ENCODE measurements at places on chromosomes 5 and 9.

DNA sequence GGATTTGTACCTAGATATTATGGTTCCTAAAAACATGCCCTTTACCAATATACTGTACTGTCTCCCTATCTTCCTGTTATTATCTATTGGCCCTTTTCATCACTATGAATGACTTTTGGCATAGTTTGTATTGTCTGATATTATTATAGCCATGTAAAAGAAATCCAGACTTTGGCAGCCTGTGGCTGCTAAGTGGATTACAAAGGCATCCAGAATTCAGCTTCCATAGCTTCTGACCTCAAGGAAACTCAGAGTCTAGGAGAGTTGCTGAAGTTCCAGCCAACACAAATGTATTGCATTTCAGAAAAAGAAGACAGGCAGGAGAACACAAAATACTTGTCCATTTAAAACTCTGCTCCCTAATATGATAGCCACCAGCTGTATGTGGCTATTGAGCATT lies 319.2 kb upstream of the MPDZ start:
- no peak for DNase-seq

DNA sequence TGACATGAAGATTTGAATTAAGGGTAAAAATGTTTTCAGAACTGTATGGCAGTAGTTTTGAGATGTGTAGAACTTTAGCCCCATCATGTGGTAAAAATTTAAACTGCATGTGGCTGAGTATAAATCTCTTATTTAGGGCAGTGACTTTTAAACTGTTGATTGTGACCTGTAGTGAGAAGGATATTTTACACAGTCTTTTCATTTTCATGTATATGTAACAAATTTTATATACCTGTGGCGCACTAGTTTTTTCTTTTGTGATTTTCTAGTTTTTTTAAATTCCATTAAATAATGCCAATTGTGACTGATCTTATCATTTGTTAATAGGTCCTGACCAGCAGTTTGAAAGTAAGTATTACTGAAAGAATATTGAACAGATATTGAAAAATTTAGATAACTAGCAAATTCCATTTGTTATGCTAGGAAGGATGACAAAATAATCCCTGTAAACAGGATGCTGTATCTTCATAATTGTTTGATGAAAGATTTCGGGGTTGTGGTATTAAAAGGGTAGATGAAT lies 47.2 kb downstream of the GPBP1 start:
- DNase-seq: peak; percentile 75

GRCh38 chr5:111680737-111681413 lies 76.1 kb downstream of the NREP start:
- peak; percentile 60 for DNase-seq

GRCh38 chr9:31323726-31324444 lies 1060.6 kb upstream of the ACO1 start:
- DNase-seq: no peak

DNA sequence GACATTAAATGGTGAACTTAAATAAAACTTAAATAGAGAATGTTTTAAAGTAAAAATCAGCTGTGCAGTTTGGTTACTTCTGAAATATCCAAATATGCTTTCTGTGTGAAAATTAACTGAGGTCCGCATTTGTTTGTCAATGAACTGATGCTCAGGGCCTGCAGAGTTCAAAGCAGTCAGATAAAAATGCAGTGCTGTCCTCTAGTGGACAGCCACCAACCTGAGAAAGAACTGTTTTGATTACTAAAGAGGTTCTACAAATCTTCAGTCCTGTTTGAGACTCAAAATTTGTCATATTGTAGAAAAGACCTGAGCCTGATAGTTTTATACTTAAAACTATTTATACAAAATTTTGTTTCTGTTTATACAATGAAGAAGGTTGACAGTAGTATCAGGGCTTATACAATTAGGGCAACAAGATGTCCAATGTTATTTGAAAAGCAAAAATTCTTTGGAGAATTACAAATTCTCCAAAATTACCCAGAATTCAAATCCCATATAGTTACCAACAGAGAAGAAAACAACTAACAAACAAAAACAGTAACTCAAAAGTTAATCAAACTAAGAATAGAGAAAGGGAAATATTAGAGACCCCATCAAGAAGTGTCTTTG lies 232.3 kb upstream of the TBCA start:
- peak; percentile 50 for DNase-seq

GRCh38 chr9:124442379-124442778 lies 7.9 kb upstream of the ADGRD2 start:
- no peak for DNase-seq

GRCh38 chr9:12640866-12641636 lies 52.1 kb upstream of the TYRP1 start:
- DNase-seq: no peak

DNA sequence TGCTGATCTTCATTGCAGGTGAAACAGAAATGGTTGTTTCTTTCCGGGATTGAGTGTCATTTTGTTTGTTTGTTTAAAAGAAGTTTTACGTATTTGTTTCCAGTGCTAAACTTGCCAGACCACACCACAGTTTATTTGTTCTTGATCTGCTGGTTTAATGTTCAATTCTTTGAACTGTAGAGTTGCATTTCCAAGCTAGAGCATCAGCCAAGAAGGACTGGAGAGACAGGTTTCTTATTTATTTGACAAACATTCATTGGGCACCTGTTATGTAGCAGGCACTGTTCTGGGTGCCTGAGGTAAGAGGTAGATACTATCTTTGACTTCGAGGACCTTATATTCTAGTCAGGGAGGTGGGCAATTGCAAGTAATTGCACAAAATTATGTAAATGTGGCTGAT lies 45.0 kb downstream of the MCCC2 start:
- no peak for DNase-seq

DNA sequence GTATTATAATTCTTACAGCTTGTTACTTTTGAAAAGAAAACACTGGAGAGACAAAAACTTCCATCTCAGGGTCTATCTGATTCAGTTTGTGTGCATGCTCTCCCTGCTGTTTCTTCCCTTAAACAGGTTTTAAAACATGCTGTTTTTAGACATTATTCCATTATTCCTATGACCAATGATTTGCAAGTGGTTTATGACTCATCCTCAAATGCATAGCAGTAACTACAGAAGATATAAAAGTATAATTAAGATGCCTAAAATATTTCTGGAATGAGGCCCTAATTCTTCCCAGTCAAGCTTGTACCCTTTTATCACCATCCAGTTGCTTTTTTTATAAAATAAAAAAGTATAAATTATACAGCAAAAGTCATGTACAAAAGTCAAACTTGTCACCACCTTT lies 3.7 kb downstream of the DTWD2 start:
- peak; percentile 24 for DNase-seq

- no peak for DNase-seq
Observed at GRCh38 chr9:130352586-130353285, 87.2 kb downstream of the HMCN2 start.

- no peak for DNase-seq
Observed at GRCh38 chr9:130662099-130662969, 2.1 kb upstream of the PRDM12 start.

DNA sequence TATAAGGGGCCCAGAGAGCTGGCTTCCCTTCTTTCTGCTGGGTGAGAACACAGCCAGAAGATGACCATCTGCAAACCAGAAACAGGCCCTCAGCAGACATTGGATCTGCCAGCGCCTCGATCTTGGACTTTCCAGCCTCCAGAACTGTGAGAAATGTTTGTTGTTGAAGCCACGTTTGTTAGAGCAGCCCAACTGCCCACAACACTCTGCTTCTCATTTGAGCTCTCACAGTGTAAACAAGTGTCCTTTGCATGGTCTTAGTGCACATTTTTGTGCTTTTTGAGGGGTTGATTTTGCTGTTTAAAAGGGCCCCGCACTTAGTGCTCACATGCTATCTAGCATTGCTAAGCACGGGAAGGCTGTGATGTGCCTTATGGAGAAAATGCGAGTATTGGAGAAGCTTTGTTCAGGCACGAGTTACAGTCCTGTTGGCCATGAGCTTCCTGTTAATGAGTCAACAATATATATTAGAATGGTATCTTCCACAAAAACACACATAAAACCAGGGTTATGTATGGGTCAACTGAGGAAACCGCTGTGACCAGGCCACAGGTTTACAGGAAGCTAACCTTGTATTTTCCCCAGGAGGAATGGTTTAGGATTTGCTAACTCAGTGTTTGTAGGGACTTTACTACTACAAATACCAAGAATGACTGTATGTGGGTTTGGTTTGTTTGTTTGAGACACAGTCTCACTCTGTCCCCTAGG lies 11.9 kb downstream of the CMBL start:
- DNase-seq: no peak

DNA sequence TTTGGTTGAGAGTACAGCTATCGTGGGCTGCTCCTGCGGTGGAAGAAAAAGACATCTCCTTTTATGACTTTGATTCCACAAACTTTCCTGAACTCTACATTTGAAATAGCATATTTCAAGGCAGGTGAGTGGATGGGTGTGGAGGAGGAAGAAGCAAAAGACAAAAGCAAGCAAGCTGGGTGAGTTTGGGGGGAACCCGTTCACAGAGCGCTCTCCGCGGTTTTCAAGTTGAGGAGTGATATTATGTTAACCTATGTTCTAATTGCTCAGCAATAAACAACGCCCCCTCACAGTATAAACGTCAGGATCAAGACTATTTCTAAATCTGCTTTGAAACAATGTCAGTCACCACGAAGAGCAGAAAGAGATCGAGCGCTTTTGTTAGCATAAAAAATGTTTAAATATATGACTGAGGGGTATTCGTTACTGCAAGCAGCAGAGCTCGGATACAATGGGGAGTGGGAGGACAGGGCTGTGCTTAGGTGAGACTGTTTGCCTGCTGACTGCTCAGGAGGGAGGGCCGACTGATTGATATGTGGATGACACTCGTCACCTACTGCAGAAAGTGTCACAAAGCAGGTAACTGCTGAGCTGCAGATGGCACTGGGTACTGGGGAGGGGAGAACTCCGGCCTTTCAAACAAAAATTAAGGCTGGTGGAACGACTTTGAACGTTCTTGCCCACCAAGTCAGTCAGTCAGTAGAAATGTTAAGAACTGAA lies 236.5 kb downstream of the DRD1 start:
- DNase-seq: no peak

DNA sequence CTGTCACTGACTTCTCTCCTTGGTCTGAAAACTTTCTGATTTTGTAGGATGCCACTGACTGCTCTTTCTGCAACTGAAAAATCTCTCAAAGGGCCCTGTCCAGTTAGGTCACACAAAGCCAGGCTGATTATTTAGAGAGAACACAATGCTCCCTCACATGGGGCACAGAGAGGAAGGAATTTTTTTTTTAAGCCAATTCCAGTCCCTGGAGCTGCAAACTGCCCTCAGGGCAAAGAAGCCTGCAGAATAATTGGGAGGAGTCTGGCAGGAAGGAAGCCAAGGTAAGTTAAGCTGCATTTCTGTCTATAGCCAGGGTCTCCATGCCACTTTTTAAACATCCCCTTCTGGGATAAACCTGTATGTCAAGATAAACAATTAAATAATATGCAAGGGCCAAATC lies 305.5 kb downstream of the ZSWIM6 start:
- DNase-seq: no peak

DNA sequence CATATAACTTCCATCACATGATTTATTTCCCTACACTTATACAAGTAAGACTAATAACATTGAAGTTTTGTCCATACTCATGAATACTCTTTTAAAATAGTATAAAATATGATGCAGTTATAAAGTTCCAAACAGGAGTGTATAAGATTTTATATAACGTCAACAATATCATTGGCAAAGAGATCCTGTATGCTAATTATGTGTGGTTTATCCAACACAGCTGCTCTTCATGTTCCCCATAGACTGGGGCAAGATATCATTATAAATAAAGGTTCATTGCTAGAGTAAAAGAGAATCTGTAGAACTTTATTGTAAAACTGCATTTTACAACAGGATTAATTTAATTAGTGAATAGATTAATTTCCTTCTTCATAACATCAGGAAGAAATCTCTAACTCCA lies 16.9 kb downstream of the CDH9 start:
- DNase-seq: no peak

DNA sequence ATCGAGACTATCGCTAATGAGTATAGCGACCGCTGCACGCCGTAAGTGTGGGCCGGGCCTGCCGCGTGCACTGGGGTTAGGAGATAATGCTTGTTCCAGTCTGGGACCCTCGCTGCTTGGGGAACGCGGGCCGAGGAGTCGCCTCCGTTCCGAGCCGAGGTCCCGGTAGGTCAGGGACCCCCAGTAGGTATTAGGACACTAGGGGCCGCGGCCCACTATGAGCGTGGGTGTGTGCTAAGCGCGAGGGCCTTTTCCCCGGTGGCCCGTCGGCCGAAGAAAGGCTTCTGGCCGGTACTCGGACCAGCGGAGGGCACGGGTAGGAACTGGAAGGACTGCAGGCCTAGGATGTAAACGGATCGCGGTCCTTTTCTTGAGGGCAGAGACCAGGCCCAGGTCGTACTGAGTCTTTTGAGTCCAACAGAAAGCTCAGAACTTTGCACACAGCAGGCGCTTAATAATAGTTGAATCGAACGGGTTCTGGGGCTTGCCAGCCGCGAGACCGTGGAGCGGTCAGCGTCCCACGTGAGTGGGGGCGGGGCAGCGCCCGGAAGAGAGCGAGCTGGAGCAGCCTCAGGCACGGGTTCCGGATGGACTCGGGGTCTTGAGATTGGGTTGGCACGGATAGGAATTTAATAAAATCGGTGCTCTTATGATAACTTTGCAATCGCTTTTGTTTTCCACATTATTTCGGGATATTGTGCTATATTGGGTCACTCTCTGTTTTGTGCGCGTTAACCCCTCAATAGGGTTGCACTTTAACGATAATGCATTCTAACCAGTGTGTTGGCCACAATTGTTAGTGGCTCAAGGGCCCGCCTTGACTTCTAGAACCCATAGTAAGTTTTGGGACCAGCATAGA lies 733 bp downstream of the HSPA4 start:
- peak; percentile 92 for DNase-seq

- DNase-seq: no peak
Observed at GRCh38 chr5:179954434-179954833, 46.7 kb upstream of the TBC1D9B start.

- no peak for DNase-seq
Observed at GRCh38 chr9:16516891-16517290, 353.6 kb downstream of the BNC2 start.

DNA sequence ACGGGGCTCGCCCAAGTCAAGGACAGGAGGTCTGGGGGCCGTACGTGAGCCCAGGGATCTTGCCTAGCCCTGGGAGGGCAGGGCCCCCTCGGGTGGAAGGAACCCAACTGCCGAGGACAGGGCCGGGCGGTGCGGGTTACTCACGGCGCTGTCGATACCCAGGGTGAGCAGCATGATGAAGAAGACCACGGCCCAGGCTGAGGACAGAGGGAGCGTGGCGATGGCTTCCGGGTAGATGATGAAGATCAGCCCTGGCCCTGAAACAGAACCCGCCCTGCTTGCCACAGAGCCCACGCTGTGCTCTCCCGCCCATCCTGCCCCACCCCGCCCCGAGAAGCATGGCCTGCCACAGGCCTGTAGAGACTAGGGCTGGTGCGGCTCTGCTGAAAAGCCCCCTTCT lies 34.1 kb downstream of the SLC6A3 start:
- no peak for DNase-seq
